ENCODE measurements at places on chromosomes 11 and 22. TPM values are rescaled to one million over a fixed set of nuclear protein-coding genes. Genes with fewer than 3 reads are reported as not detected.

DNA sequence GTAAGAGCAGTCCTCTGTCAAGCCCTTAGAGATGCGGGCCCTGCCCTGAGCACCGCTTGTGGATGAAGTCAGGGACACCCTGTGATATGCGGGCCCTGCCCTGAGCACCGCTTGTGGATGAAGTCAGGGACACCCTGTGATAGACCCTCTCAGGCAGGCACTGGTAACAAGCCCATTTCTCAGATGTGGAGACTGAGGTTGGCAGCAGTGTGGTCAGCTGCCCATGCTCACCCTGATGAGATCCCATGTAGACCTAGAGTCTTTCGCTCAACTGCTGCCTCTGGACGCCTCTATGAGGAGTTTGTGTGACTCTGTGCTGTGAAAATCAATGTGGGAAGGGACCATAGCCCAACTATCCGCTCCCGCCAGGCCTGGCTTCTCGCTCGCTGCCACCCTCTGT, 58.8 kb upstream of the FADD start:
- DNase-seq: no peak

GRCh38 chr22:39994566-39995392, at the start of gene FAM83F:
Gene FAM83F, plus strand, starts transcription at chr22:39994954. Its CDS starts 89 bp downstream, at chr22:39995043.
- no peak for DNase-seq

GRCh38 chr11:16158426-16158994, 197.8 kb downstream of the SOX6 start:
- no peak for DNase-seq

- DNase-seq: no peak
These were observed 2.1 kb downstream of the RTN3 start for GRCh38 chr11:63683133-63683991.

GRCh38 chr11:16921019-16921418, 93.2 kb downstream of the PLEKHA7 start:
- DNase-seq: no peak

DNA sequence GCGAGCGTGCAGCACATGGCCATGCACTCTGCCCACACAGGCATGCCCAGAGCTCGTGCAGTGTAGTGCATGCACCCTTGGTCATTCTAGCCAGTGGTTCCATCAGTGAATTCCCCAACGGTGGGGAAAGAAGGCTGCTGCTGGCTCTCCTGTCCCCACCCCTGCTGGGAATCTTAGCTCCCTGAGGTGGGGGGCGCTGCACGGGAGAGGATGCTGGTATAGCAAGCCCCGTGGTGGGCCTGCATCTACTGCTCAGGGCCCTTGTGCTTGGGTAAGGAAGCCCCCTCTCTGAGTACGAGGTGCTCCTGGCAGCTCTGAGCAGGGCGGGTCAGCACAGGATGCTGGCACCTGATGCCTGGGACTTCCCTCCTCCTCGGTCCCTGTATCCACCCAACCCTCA, 18.5 kb upstream of the BAIAP2L2 start:
- DNase-seq: no peak

- no peak for DNase-seq
These were observed 292.0 kb downstream of the BRD1 start for GRCh38 chr22:49535527-49536125.

- DNase-seq: no peak
These were observed 131.2 kb downstream of the BUD13 start for GRCh38 chr11:116641561-116642045.

DNA sequence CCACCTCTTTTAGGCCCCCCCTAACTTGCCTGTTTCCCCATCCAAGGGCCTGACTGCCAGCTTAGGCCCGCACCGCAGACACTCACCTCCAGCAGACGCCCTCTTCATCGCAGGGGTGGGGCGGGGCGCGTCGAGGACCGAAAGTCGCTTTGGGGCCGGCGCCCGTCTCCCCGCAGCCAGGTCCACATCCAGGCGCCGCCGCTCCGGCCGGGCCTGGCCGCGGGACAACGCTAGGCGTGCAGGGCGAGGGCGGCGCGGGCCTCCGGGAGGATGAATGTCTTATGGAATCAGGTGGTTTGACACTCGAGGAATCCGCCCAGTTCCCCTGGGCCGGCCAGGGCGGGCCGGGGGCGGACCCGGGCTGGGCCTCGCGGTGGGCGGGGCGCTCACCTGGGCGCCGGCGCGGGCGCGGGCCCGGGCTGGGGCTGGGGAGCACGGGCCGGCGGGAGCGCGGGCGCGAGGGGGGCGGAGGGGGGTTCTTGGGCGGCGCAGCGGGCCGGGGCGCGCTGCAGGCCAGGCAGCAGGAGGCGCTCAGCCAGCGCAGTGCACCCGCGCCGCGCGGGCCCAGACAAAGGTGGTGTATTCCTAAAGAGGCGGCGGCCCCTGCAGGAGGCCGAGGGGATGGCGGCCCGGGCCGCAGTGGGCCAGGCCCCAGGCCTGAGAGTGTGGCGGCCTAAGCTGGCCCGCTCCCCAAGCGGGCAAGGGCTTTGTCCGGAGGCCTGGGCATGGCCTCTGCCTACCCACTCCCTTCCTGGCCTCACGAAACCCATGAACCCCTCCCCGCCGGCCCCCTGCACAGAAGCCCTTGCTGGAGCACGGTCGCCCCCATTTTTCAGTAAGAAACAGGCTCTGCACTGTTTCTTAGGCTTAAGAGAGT, 177.6 kb downstream of the IGLL1 start:
- no peak for DNase-seq

GRCh38 chr11:114764563-114764962, 86.2 kb downstream of the NXPE2 start:
- no peak for DNase-seq

PRR33 gene
- not detected for total RNA-seq

CTSW gene
- total RNA-seq: not detected

SYNGR1 gene
- total RNA-seq: 3.3 TPM

All from glomerular endothelial cell (primary cell).